Ovary (tissue), 10 donors: ENCODE measurements at places on chromosomes 11 and 22.

DNA sequence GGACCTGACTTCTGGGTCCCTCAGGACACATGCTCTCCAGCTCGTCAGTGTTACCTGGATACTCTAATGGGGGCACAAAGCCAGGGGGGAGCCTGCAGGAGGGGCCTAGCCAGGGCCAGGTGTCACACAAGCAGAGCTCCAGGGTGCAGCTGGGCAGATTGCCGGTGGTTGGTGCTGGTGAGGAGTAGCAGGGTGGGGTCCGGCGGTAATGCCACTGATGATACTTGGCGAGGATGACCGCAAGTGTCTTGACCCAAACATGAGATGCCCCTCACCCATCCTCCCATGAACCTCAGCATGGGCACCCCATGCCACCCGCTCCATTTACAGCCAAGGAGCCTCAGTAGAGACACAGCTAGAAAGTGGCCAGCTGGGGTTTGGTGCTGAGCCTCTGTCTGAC lies 15.1 kb upstream of the KCNQ1OT1 start:
- no peak overlapping the region for H3K4me3 ChIP-seq
- no peak overlapping the region for H3K27ac ChIP-seq
- H3K27me3 ChIP-seq: no peaks in the 10 kb centered on the region
- H3K36me3 ChIP-seq: no peaks in the 10 kb centered on the region

- peaks cover 16% of the 10 kb centered on the region for H3K4me1 ChIP-seq
- DNase-seq: peak; percentile 68
- no peaks in the 10 kb centered on the region for H3K36me3 ChIP-seq
Measured at GRCh38 chr22:43272869-43273318, 70.3 kb downstream of the SCUBE1 start.

DNA sequence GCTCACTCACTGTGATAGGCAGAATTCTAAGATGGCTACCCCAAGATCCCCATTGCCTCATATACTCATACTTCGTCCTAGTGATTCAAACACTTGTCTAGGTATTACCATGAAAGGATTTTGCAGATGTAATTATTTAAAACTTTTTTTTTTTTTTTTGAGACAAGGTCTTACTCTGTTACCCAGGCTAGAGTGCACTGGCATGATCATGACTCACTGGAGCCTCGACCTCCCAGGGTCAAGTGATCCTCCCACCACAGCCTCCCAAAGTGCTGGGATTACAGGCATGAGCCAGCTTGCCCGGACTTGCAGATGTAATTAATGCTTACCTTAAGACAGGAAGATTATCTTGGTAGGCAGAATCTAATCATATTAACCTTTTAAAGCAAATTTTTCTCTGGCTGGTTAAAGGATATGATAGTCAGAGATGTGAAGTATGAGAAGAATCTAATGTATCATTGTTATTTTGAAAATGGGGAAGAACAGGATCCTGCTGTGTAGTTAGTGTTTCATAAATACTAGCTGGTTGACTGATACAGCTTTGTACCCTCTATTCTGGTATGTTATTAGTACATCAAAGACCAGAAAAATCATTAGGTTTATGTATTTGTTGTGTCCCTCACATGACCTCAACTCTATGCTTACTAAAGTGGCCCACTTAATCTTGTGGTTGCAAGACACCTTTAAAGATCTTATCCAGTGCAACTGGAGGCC lies 35.5 kb downstream of the C2CD3 start:
- H3K4me1 ChIP-seq: no peaks in the 10 kb centered on the region
- DNase-seq: no peak
- no peaks in the 10 kb centered on the region for H3K36me3 ChIP-seq
- no peaks in the 10 kb centered on the region for H3K27me3 ChIP-seq
- no peak overlapping the region for H3K4me3 ChIP-seq

DNA sequence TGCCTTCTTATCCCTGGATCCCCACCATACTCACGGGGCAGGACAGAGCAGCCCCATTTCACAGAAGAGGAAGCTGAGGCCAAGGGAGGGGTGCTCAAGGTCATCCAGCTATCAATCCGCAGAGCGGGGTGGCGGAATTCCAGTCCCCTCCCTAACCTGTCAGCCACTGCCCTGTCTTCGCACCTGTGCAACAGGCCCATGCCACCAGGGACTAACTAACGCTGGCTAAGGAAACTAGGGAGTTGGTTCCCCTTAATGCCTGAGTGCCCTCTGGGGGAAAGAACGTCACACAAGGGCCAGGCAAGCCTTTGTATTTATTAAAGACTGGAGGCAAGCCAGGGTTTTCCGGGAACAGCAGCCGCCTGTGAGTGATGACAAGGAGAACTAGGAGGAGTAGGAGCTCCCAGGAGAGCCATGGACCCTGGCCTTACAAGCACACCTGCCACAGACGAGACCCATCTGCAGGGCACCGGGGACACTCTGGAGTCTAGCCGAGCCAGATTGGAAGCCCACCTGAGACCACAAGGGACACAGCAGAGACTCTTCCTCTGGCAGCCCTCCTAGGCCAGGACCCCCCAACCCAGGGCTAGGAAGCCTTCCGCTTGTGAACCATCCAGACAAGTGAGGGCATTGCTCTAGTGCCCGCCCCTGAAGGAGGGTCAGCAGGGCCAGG lies 64.4 kb downstream of the MYH9 start:
- H3K27ac ChIP-seq: peak overlapping the region; percentile 76
- no peaks in the 10 kb centered on the region for H3K36me3 ChIP-seq
- no peaks in the 10 kb centered on the region for H3K27me3 ChIP-seq
- H3K4me3 ChIP-seq: no peak overlapping the region
